ENCODE measurements at places on chromosomes 2 and 18.
A peak's percentile ranks its signal among the peaks of the same experiment; 100 is the strongest.

DNA sequence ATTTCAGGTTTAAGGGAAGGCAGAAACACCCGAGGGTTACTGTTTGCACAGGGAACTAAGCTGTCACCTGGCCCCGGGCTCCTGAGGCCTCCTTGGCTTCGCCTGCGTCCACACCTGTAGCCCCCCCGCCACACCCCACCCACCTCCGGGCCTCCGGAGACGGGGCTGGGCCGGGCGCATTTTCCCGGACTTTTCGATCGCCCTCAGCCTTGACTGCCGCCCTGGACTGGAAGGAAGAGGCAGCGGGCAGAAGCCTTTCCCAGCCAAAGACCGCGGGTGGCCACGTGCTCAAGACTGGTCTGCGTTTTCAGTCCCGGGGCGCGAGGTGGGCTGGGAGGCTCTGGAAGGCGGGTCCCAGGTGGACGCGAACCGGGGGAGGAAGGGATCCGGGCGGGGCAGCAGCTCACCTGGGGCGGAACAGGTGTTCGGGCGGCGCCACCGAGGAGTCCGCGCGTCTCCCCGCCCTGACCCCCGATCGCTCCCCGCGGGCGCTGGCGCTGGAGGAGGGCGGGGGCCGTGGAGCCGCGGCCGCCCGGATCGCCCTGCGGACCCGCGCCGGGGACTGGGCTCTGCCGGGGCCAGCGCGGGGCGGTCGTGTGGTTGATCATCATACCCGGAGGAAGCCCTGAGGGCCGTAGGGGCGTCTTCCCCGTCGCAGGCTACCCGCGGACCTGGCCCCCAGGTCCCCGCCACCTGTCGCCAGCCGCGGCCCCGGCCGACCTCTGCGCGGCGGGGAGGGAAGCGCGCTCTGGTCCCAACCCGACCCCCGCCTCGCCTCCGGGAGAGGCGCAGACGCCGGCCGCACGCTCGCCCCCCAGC, 3.2 kb downstream of the ID2 start:
- peak; percentile 32 for DNase-seq

DNA sequence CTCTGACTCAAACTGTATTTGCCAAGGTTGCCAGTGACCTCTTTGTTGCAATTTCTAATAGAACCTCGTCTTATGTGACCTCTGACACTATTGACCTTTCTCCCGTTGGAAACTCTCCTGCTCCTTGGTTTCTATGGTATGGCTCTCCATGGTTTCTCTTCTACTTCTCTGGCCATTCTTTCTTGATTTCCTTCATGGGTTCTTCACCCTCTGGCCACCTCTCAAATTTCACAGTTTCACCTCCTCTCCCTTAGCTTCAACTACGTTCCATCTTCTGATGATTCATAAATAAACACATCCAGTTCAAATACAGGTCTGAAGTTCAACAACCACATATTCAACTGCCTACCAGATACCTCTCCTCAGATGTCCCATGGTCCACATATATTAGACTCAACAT, 109.5 kb downstream of the CACNB4 start:
- no peak for DNase-seq

DNA sequence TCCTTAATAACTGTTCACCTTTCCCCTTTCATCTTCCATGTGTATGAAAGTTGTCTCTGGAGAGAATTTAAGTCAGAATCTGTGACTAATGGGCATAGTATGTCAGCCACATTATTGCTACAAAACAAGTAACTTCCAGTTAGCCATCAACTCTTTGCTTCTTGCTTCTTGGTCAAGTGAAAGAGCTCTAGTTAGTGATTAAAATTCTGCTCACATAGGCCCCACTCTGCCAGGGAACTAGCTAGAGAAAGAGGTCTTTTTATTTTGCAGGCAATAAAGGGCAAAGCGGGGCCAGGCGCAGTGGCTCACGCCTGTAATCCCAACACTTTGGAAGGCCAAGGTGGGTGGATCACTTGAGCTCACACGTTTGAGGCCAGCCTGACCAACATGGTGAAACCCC, 64.6 kb downstream of the COLEC12 start:
- no peak for DNase-seq

DNA sequence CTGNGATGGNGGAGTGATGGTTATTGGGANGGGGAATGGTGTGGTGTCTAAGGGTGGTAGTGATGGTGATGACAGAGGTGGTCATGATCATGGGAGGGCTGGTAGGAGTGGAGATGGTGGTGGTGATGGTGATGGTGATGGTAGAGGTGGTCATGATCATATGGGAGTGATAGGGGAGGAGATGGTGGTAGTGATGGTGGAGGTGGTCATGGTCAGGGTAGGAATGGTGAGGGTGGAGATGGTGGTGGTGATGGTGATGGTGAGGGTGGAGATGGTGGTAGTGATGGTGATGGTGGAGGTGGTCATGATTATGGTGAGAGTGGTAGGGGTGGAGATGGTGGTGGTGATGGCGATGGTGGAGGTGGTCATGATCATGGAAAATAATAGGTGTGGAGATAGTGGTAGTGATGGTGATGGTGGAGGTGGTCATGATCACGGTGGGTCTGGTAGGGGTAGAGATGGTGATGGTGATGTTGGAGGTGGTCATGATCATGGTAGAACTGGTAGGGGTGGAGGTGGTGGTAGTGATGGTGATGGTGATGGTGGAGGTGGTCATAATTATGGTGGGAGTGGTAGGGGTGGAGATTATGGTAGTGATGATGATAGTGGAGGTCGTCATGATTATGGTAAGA, 83.7 kb downstream of the INPP5D start:
- DNase-seq = no peak

GRCh38 chr2:130837175-130837810, 579 bp downstream of the ARHGEF4 start:
- DNase-seq = no peak

DNA sequence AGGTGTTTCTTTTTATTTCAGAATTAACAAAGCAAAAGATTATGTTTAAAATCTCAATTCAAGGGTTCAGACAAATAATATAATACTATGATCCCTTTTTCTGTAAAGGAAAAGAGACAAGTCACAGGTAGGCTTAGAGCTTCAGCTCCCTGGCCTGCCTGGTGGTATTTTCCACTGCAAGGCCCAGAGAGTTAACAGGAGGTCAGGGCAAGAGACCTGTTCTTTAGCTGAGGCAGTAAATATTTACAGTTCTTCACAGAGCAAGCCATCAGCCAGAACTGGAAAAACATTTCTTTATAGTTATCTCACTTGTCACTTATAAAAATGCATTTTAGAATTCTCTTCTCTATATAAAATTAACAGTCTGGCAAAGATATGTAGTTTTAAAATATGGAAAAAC, 70.1 kb downstream of the EPG5 start:
- no peak for DNase-seq
